ENCODE measurements at places on chromosomes 3 and 15.

DNA sequence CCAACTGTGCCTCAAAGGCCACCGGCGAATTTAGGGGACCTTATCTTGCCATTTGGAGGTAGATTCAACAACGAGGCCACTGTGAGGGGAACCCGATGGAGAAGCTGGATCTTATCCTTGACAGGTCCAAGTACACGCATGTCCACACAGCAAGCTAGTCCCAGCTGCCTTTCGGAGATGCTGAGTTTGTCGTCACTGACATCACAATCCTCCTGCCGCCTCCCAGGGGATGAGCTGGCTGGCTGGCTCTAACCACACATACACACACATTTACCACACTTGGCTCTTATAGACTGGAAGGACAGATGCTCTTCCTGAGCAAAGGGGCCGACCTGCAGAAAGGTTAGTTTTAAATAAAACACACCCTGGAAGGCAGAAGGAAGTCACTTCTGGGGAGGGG, 176.3 kb downstream of the STT3B start:
- DNase-seq, result no peak

GRCh38 chr3:21216598-21216997, 534.4 kb downstream of the ZNF385D start:
- no peak for DNase-seq

DNA sequence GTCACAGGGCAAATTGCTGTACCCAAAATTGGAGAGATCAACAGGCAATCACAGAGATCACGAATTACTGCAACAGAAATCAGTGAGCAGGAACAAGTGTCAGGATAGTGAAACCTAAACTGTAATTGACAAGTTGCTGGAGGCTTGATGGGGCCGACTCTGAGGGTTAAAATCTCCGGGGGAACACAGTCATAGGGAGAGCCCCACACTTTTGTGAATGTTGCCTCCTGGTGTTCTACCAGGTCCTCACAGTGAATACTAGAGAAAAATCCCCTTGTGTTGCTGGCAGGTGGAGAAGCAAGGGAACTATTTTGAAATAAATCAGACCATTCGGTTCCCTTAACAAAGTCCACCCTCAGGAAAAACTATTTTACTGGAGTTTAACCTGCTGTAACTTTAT, 697.5 kb upstream of the CBLB start:
- no peak for DNase-seq

DNA sequence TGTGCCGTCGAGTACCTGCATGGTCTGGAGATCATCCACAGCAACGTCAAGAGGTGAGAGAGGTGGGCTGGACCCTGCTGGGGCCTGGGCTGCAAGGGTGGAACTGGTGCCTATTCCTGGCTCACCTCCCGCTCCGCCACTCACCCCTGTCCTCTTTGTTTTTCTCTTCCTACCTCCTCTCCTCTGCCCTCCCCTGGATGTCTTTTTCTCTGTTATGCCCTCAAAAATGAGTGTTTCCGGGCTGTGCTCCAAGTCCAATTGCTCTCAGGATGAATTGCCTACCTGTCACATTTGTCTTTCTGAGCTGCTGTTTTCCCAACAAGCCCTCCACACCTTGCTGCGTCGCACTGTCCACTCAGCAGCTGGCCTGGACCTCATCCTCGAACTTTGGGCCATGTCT, 28.5 kb upstream of the TATDN2 start:
- no peak for DNase-seq

- DNase-seq, result no peak
These were observed 13.8 kb downstream of the CORO2B start for GRCh38 chr15:68592544-68592943.

DNA sequence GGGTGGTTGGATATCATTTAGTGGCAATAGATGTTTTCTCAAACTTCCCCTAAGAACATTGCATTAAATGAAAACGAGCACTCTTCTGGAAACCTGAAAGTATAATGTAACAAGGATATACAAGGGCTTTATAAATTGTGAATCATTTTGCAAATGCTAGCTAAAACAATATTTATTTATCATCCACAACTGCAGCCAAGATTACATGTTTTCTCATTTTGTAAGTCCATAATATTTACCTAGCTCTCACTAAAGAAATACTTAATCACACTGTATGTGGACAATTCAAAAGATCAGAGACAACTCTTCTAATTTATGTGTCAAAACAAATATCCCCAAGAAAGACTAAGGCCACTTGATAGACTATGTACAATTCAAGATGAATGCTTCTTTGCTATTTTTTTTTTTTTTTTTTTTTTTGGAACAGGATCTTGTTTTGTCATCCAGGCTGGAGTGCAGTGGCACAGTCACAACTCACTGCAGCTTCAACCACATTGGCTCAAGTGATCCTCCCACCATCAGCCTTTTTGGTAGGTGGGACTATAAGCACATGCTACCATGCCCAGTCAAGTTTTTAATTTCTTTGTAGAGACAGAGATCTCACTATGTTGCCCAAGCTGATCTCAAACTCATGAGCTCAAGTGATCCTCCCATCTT, 427.7 kb upstream of the THBS1 start:
- no peak for DNase-seq

GRCh38 chr3:39191111-39191510, 1.3 kb downstream of the XIRP1 start:
- no peak for DNase-seq

DNA sequence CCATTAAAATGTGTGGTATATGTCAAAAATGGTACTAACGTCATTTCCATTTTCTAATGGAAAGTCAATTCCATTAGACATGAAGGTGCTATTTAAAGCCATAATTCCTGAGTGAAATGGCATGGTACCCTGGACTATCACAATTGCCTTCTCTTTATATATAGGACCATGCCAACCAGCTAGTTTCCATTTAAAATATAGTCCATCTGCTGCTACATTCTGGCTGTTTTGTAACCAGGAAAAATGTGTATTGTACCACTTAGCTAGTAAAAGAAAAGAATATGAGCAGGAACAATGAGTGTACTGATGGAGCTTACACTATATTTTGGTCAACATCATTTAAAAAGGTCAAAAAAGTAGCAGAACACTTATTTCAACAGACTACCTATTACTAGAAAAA, 30.4 kb upstream of the HDC start:
- DNase-seq, result no peak

GRCh38 chr3:30006111-30006510, 600.3 kb upstream of the TGFBR2 start:
- DNase-seq, result no peak

GRCh38 chr3:186143250-186143649, 34.4 kb upstream of the ETV5 start:
- no peak for DNase-seq

GRCh38 chr3:31802981-31803740, 177.9 kb downstream of the OSBPL10 start:
- peak; percentile 8 for DNase-seq

DNA sequence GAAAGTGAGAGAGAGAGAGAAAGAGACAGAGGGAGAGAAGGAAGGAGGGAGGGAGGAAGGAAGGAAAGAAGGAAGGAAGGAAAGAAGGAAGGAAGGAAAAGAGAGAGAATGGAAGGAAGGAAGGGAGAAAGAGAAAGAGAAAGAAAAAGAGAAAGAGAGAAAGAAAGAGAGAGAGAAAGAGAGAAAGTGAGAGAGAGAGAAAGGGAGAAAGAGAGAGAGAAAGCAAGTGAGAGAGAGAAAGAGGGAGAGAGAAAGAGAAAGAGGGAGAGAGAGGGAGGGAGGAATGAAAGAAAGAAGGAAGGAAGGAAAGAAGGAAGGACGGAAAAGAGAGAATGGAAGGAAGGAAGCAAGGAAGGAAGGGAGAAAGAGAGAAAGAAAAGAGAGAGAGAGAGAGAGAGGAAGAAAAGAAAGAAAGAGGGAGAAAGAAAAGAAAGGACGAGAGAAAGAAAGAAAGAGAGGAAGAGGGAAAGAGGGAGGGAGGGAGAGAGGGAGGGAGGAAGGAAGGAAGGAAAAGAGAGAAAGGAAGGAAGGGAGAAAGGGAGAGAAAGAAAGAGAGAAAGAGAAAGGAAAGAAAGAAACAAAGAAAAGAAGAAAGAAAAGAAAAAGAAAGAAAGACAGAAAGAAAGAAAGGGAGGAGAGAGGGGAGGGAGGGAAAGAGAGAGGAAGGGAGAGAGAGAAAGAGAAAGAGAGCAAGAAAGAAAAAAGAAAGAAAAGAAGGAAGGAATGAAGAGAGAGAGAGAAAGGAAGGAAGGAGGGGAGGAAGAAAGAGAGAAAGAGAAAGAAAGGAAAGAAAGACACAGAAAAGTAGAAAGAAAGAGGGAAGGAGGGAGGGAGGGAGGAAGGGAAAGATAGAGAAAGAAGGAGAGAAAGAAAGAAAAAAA, 10.8 kb downstream of the WNT7A start:
- no peak for DNase-seq

DNA sequence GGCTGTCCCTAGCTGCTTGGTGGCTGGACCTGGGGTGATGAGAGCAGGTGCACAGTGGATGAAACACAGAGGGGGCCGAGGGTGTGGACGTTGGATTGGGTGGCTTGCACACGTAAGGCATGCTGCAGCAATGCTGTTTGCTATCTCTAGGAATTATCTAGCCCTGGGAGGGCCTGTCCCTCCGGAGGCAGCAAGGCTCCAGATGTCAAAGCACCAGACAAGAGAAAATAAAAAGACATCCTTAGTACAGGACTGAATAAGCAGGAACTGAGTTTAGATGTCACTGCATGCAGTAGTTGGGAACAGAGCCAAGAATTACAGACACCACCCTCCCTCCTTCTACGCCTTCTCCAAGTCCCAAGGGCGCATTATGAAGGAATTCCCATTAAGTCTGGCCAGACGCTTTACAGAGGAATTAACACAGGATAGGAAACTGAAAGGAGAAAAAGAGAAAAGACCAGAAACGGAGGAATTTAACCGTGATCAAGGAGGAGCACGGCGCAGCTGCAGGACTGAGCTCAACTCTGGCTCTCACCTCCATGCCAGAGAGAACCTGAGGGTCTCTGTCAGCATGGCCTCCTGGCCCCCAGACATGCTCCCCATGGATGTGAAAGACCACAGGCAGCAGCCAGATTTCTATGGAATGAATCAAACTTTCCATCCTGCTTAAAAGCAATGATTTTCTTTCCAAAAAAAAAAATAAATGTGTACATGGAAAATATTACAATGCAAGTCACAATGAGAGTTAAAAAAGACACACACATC, 13.8 kb downstream of the ATP10A start:
- DNase-seq, result no peak

DNA sequence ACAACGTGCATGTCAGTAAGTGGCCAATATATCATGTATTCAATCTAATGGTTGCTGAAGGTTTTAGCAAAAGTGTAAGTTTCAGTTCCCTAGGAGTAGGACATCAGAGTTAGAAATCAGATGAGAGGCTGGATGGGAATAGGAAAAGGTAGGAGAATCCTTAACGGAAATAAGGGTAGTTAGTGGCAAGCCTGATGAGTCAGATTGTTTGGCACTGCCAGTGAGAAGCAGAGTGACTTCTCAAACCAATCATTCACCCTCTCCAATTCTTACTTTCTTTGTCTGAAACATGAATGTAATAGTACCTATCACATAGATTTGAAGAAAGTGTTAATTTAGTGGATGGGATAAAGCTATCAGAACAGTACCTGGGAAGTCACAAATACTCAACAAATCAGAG, 894.0 kb downstream of the NTRK3 start:
- no peak for DNase-seq

DNA sequence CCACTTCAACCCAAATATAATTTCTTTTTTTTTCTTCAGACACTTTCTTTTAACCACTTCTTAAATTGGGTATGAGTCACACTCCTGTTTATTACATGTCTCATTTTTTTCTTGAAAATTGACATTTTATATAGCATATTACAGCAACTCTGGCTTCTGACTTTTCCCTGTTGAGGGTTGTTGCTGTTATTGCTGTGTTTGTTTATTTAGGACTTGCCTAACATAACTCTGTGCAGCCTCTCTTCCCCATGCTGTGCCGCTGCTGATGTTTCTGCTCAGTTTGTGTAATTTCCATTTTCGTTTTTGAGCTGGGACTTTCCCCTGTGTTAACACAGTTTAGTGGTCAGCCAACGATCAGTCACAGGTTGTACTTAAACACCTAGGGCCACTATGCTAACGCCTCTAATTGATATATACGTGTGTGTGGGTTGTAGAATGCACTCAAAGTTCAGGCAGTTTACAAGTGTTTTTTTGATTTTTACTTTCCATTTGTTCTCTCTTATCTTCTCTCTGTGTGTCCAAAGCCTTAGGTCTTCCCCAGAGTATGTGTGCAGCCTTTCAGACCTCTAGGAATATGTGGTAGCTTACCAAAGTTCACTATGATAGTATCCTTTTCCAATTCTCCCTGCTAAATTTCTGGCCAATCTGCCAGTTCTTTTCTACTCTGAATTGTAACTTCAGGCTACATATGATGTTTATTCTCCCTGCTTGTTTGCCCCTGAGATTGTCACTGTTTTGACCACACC, 337.2 kb downstream of the ZBTB20 start:
- no peak for DNase-seq

GRCh38 chr3:189269365-189269764, 97.6 kb downstream of the TPRG1 start:
- DNase-seq, result no peak

- DNase-seq, result no peak
These were observed 296.1 kb downstream of the LSAMP start for GRCh38 chr3:116148881-116149851.

DNA sequence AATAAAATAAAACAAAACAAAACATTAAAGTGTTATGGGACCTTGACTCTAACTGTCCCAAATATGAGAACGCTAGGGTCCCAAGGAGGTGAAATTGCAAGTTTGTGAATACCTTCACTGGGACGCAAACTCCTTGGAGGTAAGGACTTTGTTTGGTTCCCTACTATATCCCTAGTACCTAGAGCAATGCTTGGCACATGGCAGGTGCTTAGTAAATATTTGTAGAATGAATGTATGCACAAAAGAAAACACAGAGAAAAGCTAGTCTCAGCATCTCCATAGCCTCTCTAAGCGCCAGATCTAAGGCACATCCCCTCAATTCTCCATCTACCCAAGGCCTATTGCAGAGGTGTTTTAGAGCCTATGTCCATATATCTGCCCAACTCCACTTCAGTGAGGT, 30.5 kb downstream of the GPR176 start:
- no peak for DNase-seq

- no peak for DNase-seq
These were observed 585 bp upstream of the MKRN2 start for GRCh38 chr3:12556314-12556689.

- peak; percentile 76 for DNase-seq
These were observed 5.0 kb upstream of the AP3S2 start for GRCh38 chr15:89898614-89899294.

All from HL-60 (cell line).